ENCODE measurements at places on chromosomes 7 and 10.

DNA sequence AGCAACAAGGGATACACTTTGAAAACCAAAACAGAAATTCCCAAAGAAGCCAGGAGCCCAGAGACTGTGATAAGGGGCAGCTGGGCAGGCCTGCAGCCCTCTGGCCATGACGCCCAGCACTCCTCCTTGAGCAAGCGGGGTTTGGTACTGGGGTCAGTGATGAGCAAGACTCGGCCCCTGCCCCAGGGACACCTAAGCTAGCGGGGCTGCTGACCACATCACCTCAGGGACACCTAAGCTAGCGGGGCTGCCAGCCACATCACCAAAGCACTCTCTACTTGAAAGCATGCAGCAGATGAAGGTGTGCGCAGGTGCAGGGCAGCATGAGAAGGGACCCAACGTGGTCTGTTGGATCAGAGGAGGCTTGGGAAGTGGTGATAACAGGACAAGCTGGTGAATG is 108.0 kb upstream of the PPP2R2D start:
- DNase-seq, result no peak

GRCh38 chr10:3654496-3654895 is 130.5 kb downstream of the KLF6 start:
- DNase-seq, result no peak

DNA sequence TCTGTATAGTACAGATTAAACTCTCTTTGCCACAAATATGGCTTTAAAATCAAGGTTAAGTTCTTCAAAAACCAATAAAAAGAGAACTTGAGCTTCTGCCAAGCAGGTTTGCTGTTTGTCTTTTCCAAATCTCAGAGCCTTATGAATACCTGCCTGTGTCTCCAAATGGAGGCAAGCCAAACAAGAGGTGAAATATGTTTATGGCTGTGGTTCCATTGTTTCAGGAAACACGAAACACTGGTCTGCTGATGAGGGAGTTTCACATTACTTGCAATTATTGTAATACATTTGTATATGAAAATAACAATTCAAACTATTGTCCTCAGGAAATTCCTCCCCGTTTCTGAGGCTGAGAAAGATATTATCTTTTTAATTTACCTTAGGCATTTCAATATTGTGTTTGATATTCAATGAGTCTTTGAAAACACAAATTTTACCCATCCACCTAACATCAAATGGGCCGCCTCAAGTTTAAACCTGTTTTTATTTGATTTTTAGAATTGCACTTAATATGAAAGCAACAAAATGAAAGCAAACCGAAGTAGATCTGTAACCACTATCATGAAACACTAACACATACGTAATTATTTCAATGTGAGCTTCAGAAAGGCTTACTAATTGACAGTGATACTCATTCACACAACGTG is 359.3 kb downstream of the HGF start:
- DNase-seq, result peak; percentile 52

DNA sequence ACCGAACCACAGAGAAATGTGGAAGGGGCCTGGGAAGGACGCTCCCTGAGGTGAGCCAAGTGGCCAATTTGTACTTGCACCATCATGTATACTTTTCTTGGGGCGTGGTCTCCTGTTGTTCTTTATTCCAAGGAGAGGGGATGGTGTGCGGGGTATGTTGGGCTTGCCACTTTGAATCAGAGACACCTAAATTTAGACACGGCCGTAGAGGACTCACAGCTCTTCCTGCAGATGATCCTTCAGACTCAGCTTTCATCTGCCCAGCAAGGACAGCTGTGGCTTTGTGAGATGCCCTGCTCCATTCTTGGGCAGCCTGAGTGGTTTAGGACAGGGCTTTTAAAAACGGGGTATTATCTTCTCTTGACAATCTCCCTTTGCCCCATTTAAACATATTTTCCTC is 473.2 kb downstream of the REEP3 start:
- no peak for DNase-seq

DNA sequence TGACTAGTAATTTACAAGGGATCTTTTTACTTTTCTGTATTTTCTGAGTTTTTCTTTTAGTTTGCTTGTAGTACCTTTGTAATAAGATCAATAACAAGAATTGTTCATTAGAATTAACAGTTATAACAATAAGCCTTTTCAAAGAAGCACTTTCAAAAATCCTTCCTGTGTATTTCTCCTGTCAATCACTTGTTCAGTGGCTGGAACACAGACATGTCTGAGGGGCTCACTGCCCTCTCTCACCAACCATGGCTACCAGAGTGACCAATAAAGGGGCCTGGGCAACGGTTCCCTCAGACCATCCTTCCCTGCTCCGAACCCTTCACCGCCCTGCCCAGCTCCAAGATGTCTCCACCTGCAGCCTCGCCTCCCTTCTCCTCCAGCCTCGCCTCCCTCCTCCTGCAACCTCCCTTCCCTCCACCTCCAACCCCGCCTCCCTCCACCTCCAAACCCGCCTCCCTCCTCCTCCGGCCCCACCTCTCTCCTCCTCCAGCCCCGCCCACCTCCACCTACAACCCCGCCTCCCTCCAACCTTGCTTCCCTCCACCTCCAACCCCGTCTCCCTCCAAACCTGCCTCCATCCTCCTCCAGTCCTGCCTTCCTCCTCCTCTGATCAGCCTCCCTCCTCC is 353.4 kb downstream of the TNS3 start:
- DNase-seq, result no peak

DNA sequence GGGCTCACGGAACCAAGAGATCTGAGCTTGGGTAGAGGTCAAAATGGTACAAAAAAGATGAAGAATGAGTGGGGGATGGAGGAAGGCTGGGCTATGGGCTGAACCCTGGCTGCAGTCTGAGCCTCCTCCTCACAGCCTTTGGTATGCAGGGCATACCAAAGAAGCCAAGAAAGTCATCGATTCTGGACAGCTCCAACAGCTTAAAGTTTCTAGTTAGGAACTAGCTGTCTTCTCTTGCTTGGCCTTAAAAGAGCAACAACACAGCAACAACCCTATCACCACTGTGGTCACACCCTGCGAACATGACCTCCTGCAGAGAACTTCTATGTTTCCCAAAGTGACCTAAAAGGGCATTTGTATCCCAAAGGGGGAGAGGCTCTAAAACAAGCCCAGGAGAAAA is 126.1 kb upstream of the EFCAB10 start:
- no peak for DNase-seq

GRCh38 chr7:112366886-112367285 is 83.4 kb upstream of the IFRD1 start:
- no peak for DNase-seq

DNA sequence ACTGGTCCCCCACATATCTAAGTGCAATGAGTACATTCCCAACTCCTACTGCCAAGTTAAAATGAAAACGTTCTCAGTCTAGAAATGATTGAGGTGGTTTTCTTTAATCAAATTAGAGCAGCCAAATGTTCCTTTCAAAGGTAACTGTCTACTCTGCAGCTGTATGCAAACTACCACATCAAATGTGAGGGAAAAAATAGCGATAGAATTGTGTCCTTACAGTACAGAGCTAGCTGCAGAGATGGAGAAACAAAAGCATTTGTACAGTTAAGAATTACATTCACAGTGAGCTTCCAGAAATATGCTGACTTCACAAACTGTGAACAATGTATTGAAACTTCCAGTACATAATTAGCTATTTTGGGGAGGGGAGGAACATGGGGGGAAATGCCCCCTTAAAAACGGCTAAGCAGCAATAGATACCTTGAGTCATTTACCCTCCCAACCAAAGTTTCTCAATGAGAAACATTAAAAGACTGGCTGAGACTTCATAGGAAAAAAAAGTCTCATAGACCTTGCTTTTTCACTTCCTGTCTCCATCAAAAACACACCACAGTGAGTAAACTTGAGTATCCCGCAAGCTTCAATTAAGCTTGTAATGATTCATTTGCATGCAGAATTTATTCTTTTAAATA is 22.9 kb downstream of the CDK6 start:
- no peak for DNase-seq

GRCh38 chr10:95214793-95215192 is 20.8 kb downstream of the ACSM6 start:
- peak; percentile 71 for DNase-seq

GRCh38 chr10:97319671-97320479 is 804 bp downstream of the FRAT1 start:
- peak; percentile 83 for DNase-seq

DNA sequence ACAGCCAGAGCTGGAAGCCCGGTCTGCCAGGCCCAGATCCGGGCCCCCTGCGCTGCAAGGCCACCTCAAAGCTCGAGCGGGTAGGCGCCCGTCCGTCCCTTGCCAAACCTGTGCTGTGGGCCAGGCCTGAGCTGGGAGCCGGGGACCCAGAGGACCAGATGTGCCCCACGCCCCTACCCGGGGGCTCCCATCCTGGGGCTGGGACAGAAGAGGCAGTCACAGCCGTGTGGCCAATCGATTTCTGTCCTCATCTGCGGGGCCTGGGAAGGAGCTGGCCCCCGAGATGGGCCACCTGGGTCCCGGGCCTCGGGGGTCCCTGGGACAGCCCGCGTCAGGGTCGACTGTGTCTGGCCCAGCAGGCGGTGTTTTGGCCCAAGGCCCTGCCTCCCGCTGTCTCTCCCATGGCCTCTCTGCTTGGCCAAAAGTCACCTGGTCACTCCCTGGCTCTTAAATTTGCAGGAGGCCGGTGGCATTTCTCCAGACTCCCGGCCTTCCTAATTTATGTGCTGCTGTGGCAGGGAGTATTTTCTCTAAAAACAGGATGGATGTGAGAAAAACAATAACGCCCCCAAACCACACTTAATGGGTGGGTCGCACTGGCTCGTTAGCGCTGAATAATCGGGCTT is 63.8 kb downstream of the UNCX start:
- no peak for DNase-seq

- no peak for DNase-seq
Observed at GRCh38 chr7:20790375-20790774, 3.7 kb upstream of the SP8 start.

- no peak for DNase-seq
Observed at GRCh38 chr7:107966711-107967110, 36.2 kb downstream of the LAMB1 start.

GRCh38 chr7:104135760-104136558 is 71.9 kb downstream of the ORC5 start:
- no peak for DNase-seq

DNA sequence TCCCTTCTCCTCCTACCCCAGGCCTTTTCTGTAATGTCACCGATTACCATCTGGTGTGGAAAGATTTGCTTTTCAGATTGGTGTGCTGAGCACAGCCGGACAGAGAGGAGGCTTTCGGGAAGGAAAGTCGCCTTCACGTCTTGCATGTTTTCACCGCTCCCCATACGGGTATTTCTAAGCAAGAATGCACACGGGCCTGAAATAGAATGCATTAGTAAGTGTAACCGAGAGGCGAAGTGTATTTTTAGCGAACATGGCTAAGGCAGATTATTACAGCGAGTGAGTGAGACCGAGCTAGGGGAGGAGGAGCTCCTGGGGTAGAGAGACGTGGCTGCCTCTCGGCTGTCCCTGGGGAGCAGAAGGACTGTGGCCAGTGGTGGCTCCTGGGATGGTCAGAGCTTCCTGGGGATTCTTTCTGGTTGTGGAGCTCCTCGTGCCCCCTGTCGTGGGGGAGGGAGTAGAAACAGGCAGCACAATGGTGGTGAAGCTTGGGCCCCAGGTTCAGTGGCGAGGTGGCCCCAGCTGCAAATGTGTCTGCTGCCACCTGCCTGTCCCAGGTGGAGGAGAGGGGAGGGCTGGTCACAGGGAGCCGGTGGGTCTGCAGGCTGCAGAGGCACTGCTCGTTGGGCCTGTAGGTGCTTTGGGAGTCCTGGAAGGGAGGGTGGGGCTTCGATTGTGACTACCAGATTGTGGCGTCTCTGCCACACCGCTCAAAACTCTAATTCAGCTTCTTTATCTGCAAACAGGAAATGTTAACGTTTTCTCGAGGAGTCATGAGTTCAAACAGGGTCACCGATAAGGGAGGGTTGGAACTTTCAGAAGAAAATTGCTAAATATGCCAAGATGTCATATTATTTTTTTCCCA is 135.8 kb downstream of the CAMK1D start:
- peak; percentile 54 for DNase-seq

GRCh38 chr10:130555411-130555750 is 419.2 kb downstream of the GLRX3 start:
- no peak for DNase-seq

DNA sequence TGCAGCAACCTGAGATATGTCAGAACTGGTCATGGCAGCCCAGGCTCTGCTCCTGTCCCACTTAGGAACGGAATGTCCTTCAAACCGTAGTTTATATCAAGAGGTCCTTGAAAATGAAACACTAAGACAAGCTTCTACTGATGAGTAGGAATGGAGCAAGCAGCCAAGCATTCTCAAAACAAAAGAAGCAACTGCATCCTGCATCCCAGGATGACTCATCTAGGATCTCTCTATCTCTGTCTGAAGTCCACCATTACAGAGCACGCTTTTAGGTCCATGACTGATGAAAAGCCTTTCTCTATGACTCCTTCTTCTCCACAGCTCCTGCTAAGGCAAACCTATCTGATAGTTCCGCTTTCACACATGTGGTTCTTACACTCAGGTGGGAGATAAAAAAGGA is 16.3 kb downstream of the MBL2 start:
- DNase-seq, result no peak

- no peak for DNase-seq
Observed at GRCh38 chr10:110569736-110570135, 2.2 kb downstream of the SMC3 start.

DNA sequence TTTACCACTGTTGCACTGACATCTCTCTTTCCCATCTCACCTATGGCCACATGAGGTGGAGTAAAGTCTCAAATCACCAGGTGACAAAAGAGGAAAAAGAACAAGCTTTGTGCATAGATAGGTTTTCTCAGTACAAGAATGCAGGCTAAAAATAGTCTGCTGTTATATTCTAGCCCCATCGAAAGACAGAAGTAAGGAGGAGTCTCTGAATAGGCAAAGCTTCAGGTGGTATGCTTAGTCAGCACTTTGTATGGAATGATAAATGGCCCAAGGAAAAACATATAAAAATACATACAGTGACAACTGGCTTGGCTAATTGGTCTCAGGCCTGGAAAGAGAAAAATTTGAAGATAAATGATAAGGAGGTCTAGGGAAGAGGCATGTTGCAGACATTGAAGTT is 39.6 kb upstream of the KCND2 start:
- no peak for DNase-seq

DNA sequence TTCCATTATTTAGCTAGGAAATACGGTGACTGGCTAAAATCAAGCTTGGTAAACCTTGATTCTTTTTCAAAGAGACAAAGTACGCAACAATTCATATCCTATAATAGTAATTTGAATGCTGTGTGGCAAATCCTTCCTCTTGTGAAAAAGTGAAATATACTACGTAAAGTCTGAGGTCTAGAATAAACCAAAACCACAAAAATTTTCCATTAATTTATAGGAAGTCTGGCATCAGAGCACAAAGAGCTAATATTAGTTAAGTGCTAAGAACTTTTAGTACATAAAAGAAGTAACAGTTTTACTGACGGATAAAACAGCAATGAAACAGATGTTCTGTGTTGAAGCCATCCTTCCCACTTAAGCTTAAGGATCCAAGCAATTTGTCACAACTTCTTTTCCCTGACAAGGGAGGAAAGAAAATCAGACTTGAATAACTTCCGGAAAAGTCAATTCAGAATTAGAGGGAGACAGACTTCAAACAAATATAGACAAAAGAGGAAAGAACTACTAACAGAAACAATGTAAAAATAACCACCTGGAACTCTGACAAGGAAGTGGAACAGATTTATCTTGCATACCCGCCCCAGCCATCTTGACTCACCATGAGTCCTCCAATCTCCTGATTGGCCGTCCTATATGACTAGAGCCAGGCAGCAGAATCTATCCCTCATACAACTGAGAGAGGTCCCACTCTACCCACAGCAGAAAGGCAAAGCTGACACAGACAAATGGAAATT is 34.6 kb downstream of the RHEB start:
- DNase-seq, result no peak
